ENCODE measurements at places on chromosomes 12 and 14.

DNA sequence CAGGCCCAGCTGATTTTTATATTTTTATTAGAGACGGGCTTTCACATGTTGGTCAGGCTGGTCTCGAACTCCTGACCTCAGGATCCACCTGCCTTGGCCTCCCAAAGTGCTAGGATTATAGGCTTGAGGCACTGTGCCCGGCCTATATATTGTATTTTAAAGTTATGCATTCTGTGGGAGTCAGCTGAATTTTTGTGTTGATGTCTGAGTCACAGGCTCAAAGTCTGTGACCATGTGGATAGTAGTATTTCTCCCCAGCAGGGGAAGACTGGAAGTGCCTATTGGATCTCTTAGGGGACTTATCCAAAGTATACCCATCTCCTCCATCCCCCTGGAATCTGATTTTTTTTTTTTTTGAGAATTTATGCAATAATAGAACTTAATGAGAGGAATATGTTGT is 43.8 kb upstream of the ATF1 start:
- no peak for DNase-seq

GRCh38 chr14:66369157-66369697 is 116.9 kb upstream of the CCDC196 start:
- DNase-seq, result no peak

GRCh38 chr12:24562771-24563431 is 386.0 kb downstream of the BCAT1 start:
- DNase-seq, result peak; percentile 17

- DNase-seq, result no peak
These were observed 2.7 kb downstream of the DYRK2 start for GRCh38 chr12:67651132-67651695.

GRCh38 chr12:15854916-15855315 is 27.3 kb upstream of the STRAP start:
- DNase-seq, result no peak

- DNase-seq, result no peak
These were observed 24.1 kb upstream of the UBC start for GRCh38 chr12:124938587-124938986.

GRCh38 chr12:86230516-86231146 is 25.6 kb downstream of the MGAT4C start:
- DNase-seq, result no peak

DNA sequence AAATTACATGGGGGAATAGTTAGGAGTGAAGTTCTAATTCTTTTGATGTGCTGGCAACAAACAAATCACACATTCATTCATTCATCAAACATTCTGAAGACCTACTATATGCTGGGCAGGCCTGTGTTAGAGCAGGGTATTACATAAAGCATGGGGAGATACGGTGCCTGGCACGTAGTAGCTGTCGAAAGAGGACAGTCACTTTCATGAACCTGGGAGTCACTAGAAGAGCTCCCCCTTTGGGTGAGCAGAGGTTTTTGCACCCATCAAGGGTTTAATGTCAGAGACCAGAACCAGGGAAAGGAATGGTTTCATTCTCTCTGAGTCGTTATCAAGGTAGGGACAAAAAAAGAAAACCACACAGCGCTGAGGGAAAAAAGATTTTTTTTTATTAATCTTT is 10.0 kb downstream of the LHX5 start:
- DNase-seq, result no peak

DNA sequence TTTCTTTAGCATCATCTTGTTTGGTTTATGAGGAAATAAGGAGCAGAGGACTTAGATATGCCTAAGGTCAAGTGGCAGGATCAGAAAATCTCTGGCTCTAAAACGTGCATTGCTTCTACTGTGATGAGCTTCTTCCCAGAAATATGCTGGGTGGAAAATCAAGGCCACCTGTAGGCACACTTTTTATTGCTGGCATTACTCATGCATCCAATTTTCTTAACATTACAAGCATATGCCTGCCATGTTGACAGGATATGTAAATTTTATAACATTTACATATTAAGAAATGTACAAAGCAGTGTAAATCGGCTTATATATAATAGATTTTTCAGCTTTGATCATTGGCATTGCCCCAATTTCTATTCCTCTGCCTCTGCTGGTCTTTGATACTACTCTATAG is 409.6 kb downstream of the TMEM132D start:
- no peak for DNase-seq

GRCh38 chr12:27924350-27925135 is 48.0 kb downstream of the PTHLH start:
- no peak for DNase-seq

- no peak for DNase-seq
These were observed 4.9 kb downstream of the KLHL28 start for GRCh38 chr14:44956866-44957265.

GRCh38 chr12:57164966-57165625 is 17.7 kb upstream of the LRP1-AS start:
- no peak for DNase-seq

GRCh38 chr12:70243510-70244371 is 508 bp downstream of the CNOT2 start:
- DNase-seq, result peak; percentile 67

DNA sequence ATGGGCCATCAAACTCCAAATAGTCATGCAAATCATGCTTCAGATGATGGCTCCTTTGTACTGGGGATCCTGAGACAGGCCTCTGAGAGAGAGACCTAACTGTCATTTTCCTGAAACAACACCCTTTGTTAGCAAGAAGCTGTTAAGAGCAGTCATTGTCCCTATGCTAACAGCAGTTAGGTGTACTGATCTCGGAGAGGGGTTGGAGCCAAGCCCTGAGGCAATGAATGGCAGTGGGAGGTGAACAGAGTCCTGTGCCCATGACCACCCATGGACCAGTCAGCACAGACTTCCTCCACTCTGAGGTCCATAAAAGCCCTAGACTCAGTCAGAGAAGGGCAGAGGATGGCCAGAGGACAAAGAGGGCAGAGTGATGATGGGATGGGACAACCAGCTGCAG is 747.6 kb upstream of the LRFN5 start:
- no peak for DNase-seq

GRCh38 chr14:39015964-39016577 is 87.0 kb downstream of the SEC23A start:
- DNase-seq, result no peak

DNA sequence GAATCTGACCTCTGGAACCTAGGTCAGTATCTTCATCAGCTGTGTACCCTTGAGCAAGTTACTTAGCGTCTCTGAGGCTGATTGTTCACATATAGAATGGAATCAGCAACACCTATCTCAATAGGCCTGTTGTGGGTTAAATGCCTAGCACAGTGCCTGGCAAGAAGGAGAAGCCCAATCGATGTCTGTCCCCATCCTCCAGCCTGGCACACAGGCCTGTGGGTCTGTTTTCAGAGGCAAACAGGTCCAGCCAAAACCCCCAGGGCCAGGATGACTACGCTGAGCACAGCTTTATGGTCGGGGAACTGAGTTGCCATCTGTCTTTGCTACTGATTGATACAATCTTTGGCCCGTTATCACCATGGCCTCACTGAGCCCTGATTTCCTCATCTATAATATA is 89.2 kb downstream of the NUAK1 start:
- DNase-seq, result no peak

DNA sequence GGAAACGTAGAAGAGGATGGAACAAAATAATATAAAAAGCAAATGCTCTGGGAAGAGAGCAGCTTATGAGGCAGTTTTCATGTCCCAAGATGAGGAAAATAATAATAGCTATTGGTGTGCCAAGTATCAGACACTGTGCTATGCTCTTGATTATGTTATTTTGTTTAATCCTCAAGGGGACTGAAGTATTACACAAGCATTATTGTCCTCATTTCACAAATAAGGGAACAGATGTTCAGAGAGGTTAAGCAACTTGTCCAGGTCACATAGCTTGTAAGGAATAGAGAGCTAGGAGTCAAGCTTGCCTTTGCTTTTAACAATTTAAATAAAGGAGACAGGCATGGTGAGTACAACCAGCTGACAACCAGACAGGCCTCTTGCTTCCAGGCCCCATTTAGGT is 26.9 kb upstream of the LTBP2 start:
- DNase-seq, result no peak

GRCh38 chr14:96085369-96085768 is 46.2 kb downstream of the C14orf132 start:
- no peak for DNase-seq

- DNase-seq, result no peak
These were observed 25.3 kb downstream of the PPFIBP1 start for GRCh38 chr12:27549236-27549800.

DNA sequence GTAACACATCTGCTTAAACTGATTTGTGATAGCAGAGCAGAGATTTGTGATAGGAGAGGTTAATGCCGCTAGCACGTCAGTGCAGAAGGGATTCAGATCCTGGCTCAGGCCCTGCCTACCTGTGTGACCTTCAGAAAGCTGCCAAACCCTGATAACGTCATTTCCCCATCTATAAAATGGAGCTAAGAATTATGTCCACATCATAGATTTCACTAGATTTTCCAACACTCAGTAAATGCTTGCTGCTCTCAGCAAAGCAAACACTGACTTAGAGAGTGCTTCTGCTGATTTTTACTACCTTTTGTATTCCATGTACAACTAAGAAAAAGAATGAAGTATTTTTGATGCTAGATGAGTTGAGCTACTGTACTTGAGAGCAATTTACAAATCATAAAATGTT is 261.4 kb downstream of the ITPR2 start:
- DNase-seq, result no peak

DNA sequence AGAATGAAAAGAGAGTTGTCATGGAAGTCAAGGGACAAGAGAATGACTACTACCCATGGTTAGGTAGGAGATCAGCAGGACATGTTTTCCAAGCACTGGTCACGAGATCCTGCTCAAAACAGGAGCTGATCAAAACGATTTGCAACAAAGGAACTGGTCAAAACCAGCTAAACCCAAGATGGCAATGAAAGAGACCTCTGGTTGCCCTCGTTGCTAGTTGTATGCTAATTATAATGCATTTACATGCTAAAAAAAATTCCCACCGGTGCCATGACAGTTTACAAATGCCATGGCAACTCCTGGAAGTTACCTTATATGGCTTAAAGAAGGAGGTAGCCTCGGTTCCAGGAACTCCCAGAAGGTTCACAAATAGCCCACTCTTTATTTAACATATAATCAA is 95.0 kb upstream of the OTX2 start:
- DNase-seq, result no peak

GRCh38 chr14:102255401-102256190 is 49.4 kb downstream of the MOK start:
- DNase-seq, result no peak

DNA sequence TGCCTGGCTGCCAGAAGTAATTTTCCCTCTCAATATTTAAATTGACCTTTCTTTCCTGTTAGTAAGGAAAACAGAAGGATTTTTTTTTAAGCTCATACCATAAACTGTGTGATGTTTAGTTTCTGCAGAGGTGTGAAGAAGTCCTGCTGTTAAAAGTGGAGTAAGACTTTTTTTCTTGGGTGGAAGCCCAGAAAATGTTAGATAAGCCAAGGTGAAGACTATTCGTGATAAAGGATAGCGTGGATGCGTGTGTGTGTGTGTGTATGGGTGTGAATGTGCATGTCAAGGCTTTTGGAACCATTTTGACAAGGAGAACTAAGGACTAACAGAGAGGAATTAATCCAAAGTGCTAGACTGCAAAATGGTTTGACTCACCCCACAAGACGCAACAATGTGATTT is 152.9 kb upstream of the SEL1L start:
- no peak for DNase-seq

DNA sequence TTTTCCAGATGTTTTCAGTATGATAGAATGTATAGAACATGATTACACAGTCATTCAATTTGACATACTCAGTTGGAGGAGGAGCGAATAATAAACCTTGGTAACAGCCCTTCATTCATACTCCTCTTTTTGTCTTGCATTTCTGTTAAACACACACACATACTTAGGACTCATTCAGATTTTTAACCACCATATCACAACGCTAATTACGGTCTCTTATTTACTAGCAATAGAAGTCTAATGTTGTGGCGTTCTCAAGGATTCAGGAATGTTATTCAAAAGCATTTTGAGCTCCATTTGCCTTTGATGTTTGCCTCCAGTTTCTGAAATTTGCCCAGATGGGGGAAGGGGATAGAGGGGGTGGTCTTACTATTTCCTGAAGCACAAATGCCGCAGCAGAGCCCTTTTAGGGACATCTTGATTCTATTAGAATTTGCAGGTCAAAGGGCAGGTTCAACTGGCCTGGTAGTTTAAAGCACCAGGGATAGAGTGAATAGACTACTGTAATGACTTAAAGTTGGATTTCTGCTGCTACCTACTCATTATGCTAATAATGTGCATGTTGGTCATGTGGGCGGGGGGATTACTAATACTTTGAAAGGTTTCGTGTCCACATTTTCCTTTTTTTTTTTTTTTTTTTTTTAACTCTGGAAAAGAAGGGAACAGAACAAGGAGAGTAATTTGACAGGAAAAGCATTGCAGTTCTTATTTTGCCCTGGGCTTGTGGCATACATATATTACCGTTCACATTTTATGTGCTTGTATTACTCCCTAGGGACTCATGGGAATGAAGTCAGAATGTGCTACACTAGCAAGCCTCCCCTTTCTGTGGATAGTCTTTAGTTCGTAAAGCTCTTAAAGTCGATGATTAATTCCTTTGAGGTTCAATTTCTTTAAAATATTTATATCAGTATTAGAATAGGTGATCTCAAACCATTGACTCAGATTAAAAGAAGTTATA is 226.8 kb downstream of the FBXL14 start:
- no peak for DNase-seq

DNA sequence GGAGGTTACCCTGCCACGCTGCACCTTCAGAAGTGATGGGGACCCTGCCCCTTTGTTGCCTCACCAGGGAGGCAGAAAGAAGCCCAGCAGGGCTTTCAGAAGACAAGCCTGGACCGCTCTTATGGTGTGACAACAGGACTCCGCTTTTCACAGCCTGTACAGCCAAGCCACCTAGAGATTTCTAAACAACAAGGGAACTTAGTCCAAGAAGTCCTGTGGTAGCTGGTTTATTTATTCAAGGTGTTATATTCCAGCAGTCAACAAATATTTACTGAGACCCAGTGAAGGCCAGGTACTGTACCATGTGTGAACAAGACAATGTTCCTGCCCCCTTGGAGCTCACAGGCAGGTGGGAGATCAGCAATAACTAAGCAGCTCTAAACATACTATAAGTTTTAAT is 4.0 kb upstream of the TMEM229B start:
- no peak for DNase-seq

GRCh38 chr12:110345176-110345661 is 58.3 kb downstream of the ANAPC7 start:
- no peak for DNase-seq

- DNase-seq, result no peak
These were observed 214.8 kb downstream of the CHST11 start for GRCh38 chr12:104671409-104672095.

- no peak for DNase-seq
These were observed 159.2 kb upstream of the LRIG3 start for GRCh38 chr12:59079472-59079871.

DNA sequence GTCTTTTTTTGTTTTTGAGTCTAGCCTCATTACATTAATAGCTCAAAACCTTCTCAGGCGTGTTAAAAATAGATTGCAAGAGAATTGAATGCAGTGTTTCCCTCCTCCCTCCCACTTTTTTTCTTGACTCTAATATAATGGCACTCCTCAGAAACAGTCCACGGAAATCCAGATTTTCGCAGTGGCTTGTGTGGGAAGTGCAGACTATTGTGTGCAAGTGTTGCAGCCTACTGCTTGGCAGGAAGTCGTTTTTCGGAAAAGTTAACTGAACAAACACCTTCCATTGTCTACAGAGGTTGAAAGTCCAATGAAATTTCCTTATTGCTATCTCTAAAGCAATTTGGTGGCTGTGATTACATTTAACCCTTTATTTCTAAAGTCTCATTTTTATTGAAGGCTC is 147.9 kb upstream of the E2F7 start:
- DNase-seq, result no peak

All from NCI-H2081 (cell line).